ENCODE measurements at places on chromosomes 4 and X. TPM values are rescaled to one million over a fixed set of nuclear protein-coding genes. Genes with fewer than 3 reads are reported as not detected.

Gene GYPB
- not detected for total RNA-seq

Gene MFAP3L
- 8.4 TPM for total RNA-seq

Gene HERC5
- total RNA-seq, result 4.7 TPM

Gene FGG
- not detected for total RNA-seq

Gene CXXC4
- 3.5 TPM for total RNA-seq

Gene RHOXF2B
- total RNA-seq, result not detected

Gene SUV39H1
- total RNA-seq, result 11.7 TPM

Gene MUC7
- total RNA-seq, result not detected

Gene HAUS3
- total RNA-seq, result 16.3 TPM

Gene SOX3
- not detected for total RNA-seq

Gene NFXL1
- total RNA-seq, result 10.6 TPM

Gene MAP7D2
- total RNA-seq, result 0.27 TPM

Gene OTUD4
- 39.5 TPM for total RNA-seq

Gene CNGA1
- not detected for total RNA-seq

Gene NOX1
- total RNA-seq, result not detected

Gene DOK7
- total RNA-seq, result 4.3 TPM

Gene SPANXD
- not detected for total RNA-seq

Measured in gastroesophageal sphincter (tissue), 4 donors.